GF-D8 (cell line): ENCODE measurements at places on chromosomes 2 and 18.

GRCh38 chr2:106026271-106027190 lies 167.6 kb downstream of the UXS1 start:
- no peak for DNase-seq

GRCh38 chr2:133434959-133435668 lies 133.1 kb downstream of the NCKAP5 start:
- DNase-seq = no peak

DNA sequence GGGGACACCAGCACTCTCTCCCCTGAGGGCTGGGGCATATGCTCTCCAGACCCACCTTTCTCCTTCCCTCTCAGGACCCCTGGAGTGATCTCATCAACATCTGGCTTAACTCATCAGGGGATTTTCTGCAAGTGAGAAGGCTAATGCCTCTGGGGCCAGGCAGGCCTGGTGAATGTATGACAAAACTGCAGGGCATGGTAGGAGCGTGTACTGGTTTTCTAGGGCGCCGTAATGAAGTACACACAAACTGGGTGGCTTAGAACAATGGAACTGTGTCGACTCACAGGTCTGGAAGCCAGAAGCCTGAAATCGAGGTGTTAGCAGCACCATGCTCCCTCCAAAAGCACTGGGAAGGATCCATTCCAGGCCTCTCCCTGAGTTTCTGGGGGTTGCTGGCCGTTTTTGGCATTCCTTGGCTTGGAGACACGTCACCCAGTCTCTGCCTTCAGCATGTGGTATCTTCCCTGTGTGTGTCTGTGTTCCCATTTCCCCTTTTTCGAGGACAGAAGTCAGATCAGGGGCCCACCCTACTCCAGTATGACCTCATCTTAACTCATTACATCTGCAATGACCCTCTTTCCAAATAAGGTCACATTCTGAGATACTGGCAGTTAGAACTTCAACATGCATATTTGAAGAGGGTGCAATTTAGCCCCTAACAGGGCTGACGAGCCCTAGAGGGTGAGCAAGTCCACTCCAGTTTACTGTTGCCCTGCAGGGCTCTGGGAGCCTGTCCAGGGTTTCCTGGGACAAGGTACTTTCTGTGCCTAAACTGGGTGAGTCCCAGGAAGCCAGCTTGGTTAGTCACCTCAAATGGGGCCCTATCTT lies 45.5 kb upstream of the CAB39 start:
- peak; percentile 76 for DNase-seq

DNA sequence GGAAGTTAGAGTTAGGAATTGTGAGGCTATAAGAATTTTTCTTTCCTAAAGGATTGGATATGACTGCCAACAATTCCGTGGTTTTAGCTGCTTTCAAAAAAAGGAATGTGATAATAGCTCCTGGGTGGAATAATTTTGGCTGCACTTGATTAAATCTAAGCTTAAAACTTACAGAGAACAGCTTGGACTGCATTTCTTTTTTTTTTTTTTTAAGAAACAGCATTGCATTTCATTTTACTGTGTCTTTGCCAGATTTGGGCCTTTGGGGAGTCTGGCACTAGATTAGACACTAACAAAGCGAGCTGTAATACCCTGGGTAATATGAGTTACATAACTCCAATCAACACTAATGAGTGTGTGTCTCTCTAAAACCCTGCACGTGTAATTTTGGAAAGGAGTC lies 37.8 kb upstream of the ZNF397 start:
- no peak for DNase-seq

DNA sequence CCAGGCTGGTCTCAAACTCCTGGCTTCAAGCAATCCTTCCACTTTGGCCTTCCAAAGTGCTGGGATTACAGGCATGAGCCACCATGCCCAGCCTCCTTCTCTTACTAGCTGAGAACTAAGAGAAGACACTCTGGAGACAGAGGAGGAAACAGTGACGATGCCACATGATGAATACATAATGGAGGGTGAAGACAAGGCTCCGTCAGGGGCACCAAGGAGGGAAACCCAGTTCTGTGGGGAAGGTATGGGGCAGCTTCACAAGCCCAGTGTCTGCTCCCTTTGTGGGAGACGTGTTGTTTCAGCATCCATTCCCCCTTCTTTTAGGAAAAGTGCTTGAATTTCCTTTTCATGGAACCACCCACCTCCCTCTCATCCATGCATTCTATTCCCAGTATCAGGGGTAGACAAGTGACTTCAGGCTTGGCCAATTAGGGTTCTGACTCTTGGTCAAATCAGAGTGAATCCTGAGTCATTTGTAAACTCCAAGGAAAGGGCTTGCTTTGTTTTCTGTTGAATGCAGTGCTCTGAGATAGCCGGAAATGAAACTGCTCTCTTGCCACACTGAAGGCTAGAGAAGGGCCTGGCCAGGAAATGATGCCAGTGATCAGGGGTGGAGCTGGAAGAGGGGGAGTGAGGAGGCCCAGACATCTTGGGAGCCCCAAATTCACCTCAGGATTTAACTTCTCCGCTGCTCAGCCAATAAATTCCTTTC lies 23.7 kb downstream of the TMEM127 start:
- peak; percentile 71 for DNase-seq

DNA sequence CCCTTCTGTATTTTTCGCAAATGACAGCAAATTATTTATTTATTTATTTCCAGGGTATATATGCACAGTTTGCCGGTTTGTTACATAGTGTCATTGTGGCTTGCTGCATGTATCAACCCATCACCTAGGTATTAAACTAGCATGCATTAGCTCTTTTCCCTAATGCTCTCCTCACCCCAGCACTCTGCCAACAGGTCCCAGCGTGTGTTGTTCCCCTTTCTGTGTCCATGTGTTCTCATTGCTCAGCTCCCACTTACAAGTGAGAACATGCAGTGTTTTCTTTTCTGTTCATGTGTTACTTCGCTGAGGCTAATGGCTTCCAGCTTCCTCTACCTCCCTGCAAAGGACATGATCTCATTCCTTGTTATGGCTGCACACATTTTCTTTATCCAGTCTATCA lies 592.3 kb downstream of the TRIB2 start:
- no peak for DNase-seq

DNA sequence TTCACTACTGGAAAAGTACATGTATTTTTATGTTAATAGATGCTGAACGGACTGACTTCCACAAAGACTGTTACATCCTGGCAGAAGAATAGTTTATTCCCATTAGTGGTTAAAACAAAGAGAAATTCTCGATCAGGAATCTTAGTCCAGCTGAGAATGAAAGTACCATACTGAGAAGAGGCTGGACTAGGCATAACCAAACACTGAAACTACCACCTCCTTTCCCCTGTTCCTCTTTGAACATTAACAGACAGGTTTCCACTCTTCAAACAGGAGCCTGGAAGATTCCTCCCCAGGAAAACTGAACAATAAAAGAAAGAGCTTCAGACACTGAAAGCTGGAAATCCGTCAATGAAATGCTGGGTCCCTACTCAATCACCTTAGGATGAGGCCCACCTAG lies 25.8 kb downstream of the LDAH start:
- DNase-seq = no peak

DNA sequence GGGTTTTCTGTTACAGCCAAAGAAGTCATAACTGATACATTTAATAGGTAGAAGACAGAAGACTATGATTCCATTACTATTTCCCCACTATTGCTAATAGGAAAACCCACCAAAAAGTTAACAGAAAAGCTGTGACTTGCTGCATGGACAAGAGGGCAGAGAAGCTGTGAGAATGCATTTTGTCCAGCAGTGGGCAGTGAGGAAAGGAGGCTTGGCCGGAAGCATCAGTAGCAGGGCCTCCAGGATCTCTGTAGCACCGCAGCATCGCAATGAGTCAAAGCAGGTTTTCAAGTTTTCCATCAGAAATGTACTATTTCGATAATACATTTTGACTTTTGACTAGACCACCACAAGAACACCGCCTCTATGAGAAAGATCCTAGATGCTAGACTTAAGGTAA lies 24.9 kb downstream of the MYO5B start:
- no peak for DNase-seq

GRCh38 chr2:1647417-1648240 lies 96.7 kb downstream of the PXDN start:
- no peak for DNase-seq

GRCh38 chr18:62877411-62878221 lies 162.3 kb downstream of the PHLPP1 start:
- no peak for DNase-seq

DNA sequence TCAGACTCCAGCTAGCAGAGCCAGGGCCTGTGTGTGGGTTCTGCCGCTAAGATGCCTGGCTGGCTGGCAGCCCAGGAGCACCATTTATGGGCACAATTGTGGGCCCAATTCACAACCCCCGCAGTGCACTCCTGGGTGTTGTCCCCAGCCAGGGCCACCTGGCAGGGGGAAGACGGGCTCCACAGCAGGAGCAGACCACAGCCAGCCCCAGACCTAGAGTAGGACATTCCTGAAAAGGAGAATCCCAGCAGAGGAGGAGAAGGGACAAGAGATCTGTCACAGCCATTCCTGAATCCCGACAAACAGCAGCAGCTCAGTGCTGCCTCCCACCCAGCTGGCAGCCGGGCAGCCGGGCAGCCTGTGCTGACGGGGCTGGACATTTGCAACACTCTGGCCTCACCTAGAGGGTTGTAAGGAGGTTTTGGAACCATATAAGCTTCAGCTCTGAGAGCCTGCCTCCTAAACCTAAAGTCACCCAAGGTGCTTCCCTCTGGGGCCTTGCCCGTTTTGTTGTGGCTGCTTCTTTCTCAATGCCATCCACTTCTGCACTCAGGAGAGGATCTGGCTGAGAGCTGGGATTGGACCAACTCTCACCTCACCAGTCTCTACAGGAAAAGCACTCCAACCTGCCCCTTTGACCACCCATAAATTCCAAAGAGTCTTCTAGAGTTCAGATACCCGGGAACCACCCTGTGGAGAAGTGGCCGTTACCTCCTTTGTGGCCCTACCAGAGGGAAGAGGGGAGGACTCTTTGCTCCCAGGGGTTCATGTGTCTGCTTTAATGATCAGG lies 4.1 kb upstream of the TMEM177 start:
- DNase-seq = no peak

GRCh38 chr2:179579800-179580199 lies 281.6 kb downstream of the ZNF385B start:
- DNase-seq = no peak

GRCh38 chr2:181289698-181290097 lies 167.5 kb upstream of the ITGA4 start:
- no peak for DNase-seq

DNA sequence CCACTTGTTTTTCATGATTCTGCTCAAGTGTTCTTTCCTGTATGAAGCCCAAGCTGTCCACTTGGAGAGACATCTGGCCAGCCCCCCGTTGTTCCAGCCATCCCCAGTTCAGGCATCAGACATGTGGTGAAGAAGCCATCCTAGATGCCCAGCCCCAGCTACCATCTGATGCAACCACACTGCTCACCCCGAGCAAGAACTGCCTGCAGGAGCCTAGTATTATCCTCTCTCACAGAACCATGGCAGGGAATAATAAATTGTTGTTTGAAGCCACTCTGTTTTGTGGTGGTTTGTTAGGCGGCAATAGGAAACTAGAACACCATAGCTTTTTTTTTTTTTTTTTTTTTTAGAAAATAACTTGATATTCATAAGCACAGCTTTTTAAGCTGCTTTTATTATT lies 19.5 kb upstream of the DARS1 start:
- DNase-seq = no peak

- no peak for DNase-seq
Measured at GRCh38 chr18:74957588-74958224, 251.2 kb downstream of the PTGR3 start.

- DNase-seq = no peak
Measured at GRCh38 chr2:24586955-24587354, 95.9 kb downstream of the NCOA1 start.

DNA sequence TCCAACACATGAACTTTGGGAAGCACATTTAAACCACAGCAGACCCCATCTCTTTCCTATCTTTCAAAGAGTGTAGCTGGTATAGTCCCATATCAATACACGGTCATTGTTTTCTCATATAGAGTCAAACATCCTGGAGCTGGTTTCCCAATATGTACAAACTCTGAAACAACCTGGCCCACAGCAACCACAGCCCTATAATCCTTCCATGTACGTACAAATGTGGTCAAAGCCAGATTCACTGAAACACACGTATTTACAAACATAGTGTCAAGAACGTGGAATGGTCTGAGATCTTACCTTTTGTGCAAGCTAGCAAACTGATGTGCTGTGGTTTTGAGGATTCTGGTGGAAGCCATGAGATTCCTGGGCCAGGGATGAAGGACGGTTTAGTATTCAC lies 97.3 kb downstream of the HS1BP3 start:
- DNase-seq = no peak

- no peak for DNase-seq
Measured at GRCh38 chr2:29278966-29279365, 163.8 kb downstream of the CLIP4 start.

GRCh38 chr18:59846814-59847490 lies 52.8 kb upstream of the PMAIP1 start:
- DNase-seq = no peak

GRCh38 chr2:172540421-172540820 lies 15.5 kb upstream of the PDK1 start:
- DNase-seq = no peak

- DNase-seq = no peak
Measured at GRCh38 chr2:226756131-226756530, 43.5 kb downstream of the IRS1 start.

DNA sequence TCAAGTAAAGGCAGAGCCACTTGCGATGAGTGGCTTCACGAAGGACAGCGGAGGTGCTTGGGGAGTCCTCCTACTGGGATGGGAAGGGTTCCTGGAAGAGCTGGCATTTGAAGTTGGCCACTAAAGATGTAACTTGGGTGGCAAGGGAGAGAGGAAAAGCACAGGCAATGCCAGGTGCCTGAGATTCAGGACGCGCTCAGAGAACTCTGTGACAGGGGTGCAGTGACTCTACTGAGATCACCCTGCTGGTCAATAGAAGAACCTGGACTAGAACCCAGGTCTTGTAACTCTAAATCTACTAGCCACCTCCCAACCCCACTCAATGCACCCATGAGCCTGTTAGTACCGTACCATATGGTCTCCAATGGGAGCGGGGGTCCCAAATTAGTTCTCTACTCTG lies 5.4 kb upstream of the GRHL1 start:
- no peak for DNase-seq

- no peak for DNase-seq
Measured at GRCh38 chr2:71547616-71548285, 94.4 kb downstream of the DYSF start.

GRCh38 chr2:180494286-180494685 lies 486.1 kb upstream of the UBE2E3 start:
- DNase-seq = no peak

- DNase-seq = no peak
Measured at GRCh38 chr2:59888015-59888414, 665.4 kb downstream of the BCL11A start.
